ENCODE measurements at places on chromosomes 4 and X.

GRCh38 chrX:132390792-132391191, 98.0 kb downstream of the MBNL3 start:
- no peak for DNase-seq

DNA sequence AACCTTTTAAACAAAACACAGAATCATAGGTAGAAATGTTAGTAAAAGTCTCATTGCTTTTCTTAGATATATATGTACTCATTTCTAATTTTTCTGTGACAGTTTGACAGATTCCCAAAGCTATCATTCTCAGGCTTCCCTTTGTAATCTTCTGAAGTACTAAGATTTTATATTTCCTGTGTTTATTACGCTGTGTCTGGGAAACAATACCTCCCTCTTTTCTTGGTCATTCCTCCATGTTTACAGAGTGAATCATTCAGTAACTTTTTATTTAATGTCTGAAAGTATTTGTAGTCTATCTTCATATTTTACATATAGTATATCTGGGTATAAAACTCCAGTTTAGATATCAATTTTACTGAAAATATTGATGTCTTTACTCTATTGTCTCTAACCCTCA, 1826.3 kb upstream of the IGFBP7 start:
- no peak for DNase-seq

DNA sequence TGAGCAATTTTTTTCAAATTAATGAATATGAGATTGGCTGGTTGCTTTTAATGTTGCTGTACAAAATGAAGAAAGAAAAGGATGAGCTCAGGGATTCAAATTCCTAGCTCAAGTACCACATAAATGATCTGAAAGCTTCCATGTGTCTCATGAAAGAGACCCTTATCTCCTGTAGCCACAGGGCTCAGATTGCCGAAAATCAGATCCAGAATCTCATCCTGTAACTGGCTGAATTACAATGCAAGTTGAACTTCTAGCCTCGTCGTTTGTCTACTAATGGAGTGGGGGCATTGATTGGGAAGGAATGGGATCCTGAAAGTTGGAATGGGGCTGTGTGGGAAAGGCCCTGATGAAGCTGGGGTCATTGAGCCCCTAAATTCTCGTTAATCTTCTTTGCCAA, 143.4 kb upstream of the ATP6AP2 start:
- DNase-seq: no peak

GRCh38 chr4:145207934-145208333, 27.5 kb upstream of the OTUD4 start:
- DNase-seq: no peak

DNA sequence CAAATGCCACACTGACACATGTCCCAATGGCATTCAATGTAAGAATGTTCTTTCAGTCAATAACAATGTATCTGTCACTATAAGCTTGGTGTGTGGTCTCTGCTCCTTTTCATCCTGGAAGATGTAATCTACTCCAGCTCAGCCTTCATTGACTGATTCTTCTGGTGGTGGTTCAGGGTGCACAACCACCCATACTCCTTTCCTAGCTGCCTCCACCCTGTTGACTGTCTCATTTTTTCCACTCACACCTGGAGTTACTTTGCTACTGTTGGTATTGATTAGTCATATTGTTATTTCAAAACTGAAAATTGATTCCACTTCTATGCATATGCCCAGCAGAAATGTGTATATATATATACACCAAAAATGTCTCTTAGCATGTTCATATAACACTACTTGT, 140.5 kb downstream of the ASB9 start:
- no peak for DNase-seq

DNA sequence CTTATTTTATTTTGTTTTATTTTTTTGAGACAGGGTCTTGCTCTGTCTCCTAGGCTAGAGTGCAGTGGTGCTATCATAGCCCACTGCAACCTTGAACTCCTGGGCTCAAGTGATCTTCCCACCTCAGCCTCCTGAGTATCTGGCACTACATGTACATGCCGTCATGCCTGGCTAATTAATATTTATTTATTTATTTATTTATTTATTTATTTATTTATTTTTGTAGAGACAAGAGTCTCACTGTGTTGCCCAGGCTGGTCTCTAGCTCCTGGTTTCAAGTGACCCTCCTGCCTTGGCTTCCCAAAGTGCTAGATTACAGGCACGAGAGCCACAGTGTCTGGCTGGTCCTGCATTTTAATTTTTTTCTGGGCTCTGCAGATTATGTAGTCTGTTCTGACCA, 84.9 kb upstream of the BCOR start:
- DNase-seq: no peak
